ENCODE measurements at places on chromosomes 2 and 18. TPM values are rescaled to one million over a fixed set of nuclear protein-coding genes. Genes with fewer than 3 reads are reported as not detected.

Gene PRADC1
- 13.1 TPM for total RNA-seq

Gene ZC3H15
- total RNA-seq = 22.9 TPM

Gene DES
- 4.3 TPM for total RNA-seq

Gene CRIM1
- 490 TPM for total RNA-seq

GRCh38 chr2:134104754-134105153 is 149.1 kb upstream of the MGAT5 start:
- no peak for DNase-seq

GRCh38 chr2:218259099-218259961 is 1.5 kb upstream of the GPBAR1 start:
- DNase-seq = peak; percentile 85

DNA sequence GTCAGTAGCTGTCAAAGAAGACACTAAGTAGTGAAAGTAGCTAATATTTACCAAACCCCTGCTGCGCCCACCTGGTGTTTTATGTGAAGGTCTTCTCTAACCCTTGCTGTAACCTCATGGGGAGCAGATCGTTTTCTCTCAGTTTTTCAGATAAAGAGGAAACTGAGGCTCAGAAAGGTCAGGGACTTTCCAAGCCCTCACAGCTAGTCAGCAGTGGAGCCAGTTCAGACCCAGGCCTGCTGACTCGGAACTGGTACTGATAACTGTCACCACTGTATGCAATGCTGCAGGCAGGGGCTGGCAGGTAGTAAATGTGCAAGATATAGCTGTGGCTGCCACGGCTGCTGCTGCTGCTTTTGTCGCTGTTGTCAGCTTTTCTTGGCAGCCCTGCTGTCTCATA is 69.1 kb downstream of the LRRFIP1 start:
- no peak for DNase-seq

Gene ANKRD29
- total RNA-seq = 0.18 TPM

GRCh38 chr2:236980961-236981360 is 104.7 kb upstream of the COPS8 start:
- DNase-seq = no peak

- DNase-seq = no peak
Observed at GRCh38 chr2:174524527-174524926, 37.7 kb upstream of the GPR155 start.

DNA sequence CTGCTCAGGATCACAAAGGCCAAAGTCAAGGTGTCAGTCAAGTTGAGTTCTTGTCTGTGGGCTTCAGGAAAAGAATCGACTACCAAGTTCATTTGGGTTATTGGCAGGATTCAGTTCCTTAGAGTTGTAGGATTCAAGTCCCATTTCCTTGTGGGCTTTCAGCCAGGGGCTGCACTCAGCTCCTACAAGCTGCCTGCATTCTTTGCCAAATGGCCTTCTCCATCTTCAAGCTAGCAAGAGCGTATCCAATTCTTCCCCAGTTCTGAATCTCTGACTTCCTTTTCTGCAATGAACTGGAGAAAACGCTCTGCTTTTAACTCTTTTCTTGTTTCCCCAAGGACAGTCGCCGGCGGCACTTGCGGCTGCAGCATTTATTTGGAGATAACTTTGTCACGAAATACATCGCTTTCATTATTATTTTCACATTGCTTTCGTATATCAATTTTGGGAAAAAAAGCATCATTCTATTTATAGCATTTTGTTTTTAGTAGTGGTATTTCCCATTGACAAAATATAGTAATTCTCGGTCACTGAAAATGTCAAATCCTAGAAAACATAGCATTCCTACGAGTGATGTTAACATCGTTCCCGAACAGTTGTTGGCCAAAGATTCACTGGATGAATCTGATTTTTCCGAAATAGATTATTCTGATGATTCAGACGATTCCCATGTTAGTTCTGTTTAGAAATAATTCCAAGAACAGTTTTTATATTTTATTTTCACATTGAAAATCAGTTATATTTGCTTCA is 59.6 kb upstream of the SERPINE2 start:
- no peak for DNase-seq

Data from IMR-90 (cell line).